Activated naive CD8-positive, alpha-beta T cell treated with anti-CD3 and anti-CD28 coated beads for 36 hours (primary cell): ENCODE measurements at places on chromosomes 13 and 19.

- no peaks in the 10 kb centered on the region for H3K36me3 ChIP-seq
- no peak overlapping the region for H3K27ac ChIP-seq
- DNase-seq: no peak
- H3K4me1 ChIP-seq: no peaks in the 10 kb centered on the region
- H3K4me3 ChIP-seq: no peak overlapping the region
Measured at GRCh38 chr13:102311901-102312300, 89.9 kb downstream of the FGF14 start.

DNA sequence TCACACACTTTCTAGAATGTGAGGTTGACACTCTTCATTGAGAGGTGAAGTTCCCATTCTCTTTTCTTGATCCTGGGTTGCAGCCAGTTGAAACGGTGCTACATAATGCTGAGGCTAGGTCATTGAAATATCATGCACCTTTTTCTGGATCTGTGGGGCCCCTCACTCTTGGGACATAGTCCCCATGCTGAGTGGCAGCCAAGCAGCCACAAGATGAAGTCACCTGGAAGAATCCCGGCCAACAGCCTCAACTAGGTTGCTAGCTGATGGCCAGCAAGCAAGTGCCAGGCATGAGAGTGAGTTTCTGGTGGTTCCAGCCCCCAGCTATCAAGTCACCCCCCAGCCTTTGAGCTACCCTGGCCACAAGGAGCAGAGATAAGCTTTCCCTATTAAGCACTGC, 148.5 kb upstream of the TSHZ3 start:
- H3K4me1 ChIP-seq: no peaks in the 10 kb centered on the region
- H3K27ac ChIP-seq: no peak overlapping the region
- no peak overlapping the region for H3K4me3 ChIP-seq
- H3K36me3 ChIP-seq: no peaks in the 10 kb centered on the region

- H3K36me3 ChIP-seq: no peaks in the 10 kb centered on the region
- no peak for DNase-seq
- peaks cover 9% of the 10 kb centered on the region for H3K4me1 ChIP-seq
- no peak overlapping the region for H3K27ac ChIP-seq
- H3K4me3 ChIP-seq: no peak overlapping the region
- H3K27me3 ChIP-seq: no peaks in the 10 kb centered on the region
Measured at GRCh38 chr19:10227026-10227971, 3.8 kb downstream of the S1PR2 start.

GRCh38 chr13:64130171-64130570, 2714.5 kb upstream of the PCDH20 start:
- H3K27ac ChIP-seq: no peak overlapping the region
- H3K4me3 ChIP-seq: no peak overlapping the region
- no peaks in the 10 kb centered on the region for H3K27me3 ChIP-seq
- no peak for DNase-seq

GRCh38 chr13:66071029-66071428, 1159.1 kb downstream of the PCDH9 start:
- no peak overlapping the region for H3K27ac ChIP-seq
- no peaks in the 10 kb centered on the region for H3K27me3 ChIP-seq
- H3K4me3 ChIP-seq: no peak overlapping the region
- H3K4me1 ChIP-seq: no peaks in the 10 kb centered on the region
- H3K36me3 ChIP-seq: no peaks in the 10 kb centered on the region
